ENCODE measurements at places on chromosomes 1 and 21. TPM values are rescaled to one million over a fixed set of nuclear protein-coding genes. Genes with fewer than 3 reads are reported as not detected.

Gene FCAMR
- total RNA-seq, result not detected

Gene KCNN3
- total RNA-seq, result 4.9 TPM

Gene RAB42
- 3.2 TPM for total RNA-seq

Gene RGS1
- 12.5 TPM for total RNA-seq

Gene SPATA45
- 0.49 TPM for total RNA-seq

Gene IGSF9
- total RNA-seq, result 7.6 TPM

Gene ZSWIM5
- total RNA-seq, result 14.5 TPM

Gene CDC20
- total RNA-seq, result 2.7 TPM

Gene CELA2A
- total RNA-seq, result not detected

Gene FAM3B
- total RNA-seq, result not detected

Gene PROK1
- total RNA-seq, result under 0.01 TPM

Gene CFHR4
- 0.25 TPM for total RNA-seq

Gene PADI4
- total RNA-seq, result 0.98 TPM

Gene SLC2A5
- 1.2 TPM for total RNA-seq

Gene TNFSF18
- total RNA-seq, result 0.74 TPM

Gene SPATA46
- not detected for total RNA-seq

Gene KIRREL1
- 12.0 TPM for total RNA-seq

Gene C1orf115
- 37.1 TPM for total RNA-seq

Gene CLEC20A
- not detected for total RNA-seq

Gene FCRL2
- total RNA-seq, result 0.25 TPM

Gene IL6R
- total RNA-seq, result 3.7 TPM

Gene SPRR1A
- total RNA-seq, result not detected

Gene GTF2B
- total RNA-seq, result 60.0 TPM

Gene CRNN
- total RNA-seq, result not detected

Gene TTLL10
- total RNA-seq, result not detected

Gene LRRC53
- total RNA-seq, result under 0.01 TPM

Gene TFF1
- total RNA-seq, result not detected

Gene RNU11
- total RNA-seq, result not detected

Gene CITED4
- 1.2 TPM for total RNA-seq

Gene GPR52
- total RNA-seq, result 1.7 TPM

Gene C1orf87
- under 0.01 TPM for total RNA-seq

Gene AK4
- 16.0 TPM for total RNA-seq

Gene USH2A
- total RNA-seq, result under 0.01 TPM

Gene HHIPL2
- total RNA-seq, result 0.25 TPM

Gene APOBEC4
- not detected for total RNA-seq

Gene MNDA
- 2.0 TPM for total RNA-seq

Gene AADACL3
- not detected for total RNA-seq

Gene LRRC8B
- total RNA-seq, result 35.4 TPM

Gene TDRD5
- 1.2 TPM for total RNA-seq

Gene CHI3L1
- total RNA-seq, result 0.74 TPM

Gene KCNJ10
- 5.9 TPM for total RNA-seq

Gene TAL1
- 2.7 TPM for total RNA-seq

Gene FALEC
- not detected for total RNA-seq

Gene PGBD5
- 20.7 TPM for total RNA-seq

Gene ZNF697
- total RNA-seq, result 27.5 TPM

Gene CLDN8
- not detected for total RNA-seq

Gene RHBDL2
- total RNA-seq, result under 0.01 TPM

Gene MYOG
- total RNA-seq, result not detected

Gene OPRD1
- total RNA-seq, result 0.25 TPM

Gene PDC
- not detected for total RNA-seq

Gene CDK18
- total RNA-seq, result 1.2 TPM

Gene ZNF362
- 15.5 TPM for total RNA-seq

Gene NMNAT2
- total RNA-seq, result 58.3 TPM

Gene TSPEAR
- not detected for total RNA-seq

Gene FOXO6
- total RNA-seq, result 13.0 TPM

Gene PTPN22
- 0.25 TPM for total RNA-seq

Gene SRGAP2C
- 32.5 TPM for total RNA-seq
